ENCODE measurements at places on chromosomes 2 and 18. TPM values are rescaled to one million over a fixed set of nuclear protein-coding genes. Genes with fewer than 3 reads are reported as not detected.

- no peak for DNase-seq
These were observed 11.2 kb downstream of the CWC22 start for GRCh38 chr2:179995741-179996515.

DNA sequence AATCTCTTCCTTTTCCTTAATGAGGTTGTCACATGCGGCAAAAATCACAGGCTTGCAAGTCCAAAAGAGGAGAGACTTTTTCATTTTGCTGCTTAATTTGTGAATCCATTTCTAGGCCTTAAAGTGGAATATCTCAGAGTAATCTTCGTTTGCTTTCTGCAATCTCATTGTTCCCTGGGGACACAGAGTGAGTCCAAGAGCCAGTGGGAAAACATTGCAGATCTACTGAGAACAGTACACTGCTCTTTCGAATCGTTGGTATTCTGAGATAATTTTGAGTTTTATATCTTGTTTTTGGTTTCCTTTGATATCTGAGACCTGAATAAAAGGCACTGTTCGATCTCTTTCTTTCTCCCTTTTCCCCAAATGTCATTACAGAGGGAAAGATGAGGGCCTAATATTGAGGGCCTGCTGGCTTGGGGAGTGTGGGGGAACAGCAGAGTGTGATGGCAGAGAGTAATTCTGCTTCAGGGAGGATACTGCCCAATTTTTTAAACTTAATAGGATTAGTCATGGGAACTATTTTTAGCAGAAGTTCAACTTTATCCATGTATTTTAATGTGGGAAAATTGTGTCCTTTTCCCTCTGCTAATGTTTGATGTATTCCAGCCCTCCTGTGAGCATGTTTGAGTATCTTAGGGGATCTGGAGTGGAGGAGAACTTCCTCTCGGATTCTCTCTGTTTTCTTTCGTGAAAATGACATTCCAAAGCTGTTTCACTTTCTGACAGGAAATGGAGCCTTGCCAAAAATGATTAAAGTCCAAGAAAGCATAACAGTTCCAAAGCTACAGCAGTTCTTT, 418.2 kb upstream of the ZEB2 start:
- DNase-seq = peak; percentile 80

DNA sequence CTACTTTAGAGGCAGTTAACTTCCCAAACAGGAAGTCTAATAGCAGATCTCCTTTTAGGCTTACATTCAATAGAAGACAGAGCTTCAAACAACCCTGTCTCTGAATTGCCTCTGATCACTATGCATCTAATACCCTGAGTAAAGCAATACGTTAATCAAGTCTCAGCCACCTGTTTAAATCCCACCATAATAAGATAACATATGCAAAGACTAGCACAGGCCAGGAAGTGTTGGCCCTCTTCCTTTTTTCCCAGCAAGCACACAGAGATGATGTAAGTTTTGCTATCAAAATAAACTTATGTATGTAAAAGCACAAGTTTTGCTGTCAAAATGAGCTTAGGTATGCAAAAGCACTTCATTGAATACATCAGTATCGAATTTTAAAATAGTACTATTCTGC, 385.5 kb downstream of the RND3 start:
- no peak for DNase-seq

Gene MC5R
- 3.6 TPM for polyA plus RNA-seq

Gene ASAP2
- polyA plus RNA-seq = 19.3 TPM

GRCh38 chr2:100192825-100193224, 50.4 kb upstream of the AFF3 start:
- DNase-seq = no peak

Gene TUBB8B
- polyA plus RNA-seq = not detected

DNA sequence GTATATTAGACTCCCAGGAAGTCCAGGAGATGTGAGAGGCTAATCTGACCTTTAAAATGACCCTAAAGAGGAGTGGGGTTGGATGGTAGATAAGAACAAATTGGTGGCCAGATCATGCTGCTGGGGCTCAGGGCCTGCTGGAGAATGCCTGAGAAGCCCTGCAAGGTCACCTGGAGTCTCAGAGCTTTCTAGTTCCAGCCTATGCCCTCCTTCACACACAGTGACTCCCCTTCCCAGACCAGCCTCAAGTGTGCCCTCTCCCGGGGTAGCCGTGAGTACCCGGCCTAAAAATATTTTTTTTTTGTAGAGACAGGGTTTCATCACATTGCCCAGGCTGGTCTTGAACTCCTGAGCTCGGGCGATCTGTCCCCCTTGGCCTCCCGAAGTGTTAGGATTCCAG, 44.2 kb upstream of the FZD5 start:
- no peak for DNase-seq

DNA sequence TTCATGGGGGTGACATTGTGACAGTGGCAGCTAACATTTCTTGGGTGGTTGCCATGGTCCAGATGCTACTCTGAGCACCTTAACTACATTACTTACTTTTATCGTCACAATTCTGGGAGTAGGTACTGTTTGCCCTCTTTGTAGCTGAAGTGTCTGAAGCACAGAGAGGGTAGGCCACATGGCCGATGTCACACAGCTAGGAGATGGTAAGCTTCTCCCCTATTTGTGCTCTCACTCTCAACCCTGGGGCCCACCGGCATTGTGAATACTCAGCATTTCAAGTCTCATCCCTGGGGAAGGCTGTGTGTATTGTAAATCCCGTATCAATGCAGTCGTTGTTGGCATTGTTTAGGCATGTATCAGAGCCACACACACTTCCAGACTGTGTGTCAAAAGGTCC, 136.6 kb downstream of the ACOXL start:
- DNase-seq = no peak

DNA sequence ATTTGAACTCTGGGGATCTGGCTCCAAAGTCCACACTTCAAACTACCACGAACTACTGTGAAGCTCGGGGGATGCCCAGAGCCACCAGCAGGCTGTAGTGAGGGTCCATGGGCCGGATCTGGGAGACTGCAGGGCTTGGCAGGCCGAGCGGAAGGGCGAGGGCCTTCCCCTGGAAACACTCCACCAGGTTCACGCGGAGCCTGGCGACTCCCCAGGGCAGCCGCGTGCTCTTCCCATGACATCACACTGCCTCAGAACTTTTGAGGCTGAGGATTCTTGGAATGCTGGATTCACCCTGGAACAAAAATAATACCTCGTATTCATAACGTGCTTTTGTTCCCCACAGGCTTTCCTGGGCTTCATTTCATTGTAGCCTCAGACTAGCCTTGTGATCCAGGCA, 201.0 kb downstream of the SMAD7 start:
- peak; percentile 77 for DNase-seq

Gene ASB18
- 12.7 TPM for polyA plus RNA-seq

Gene LIMS4
- 6.1 TPM for polyA plus RNA-seq

- no peak for DNase-seq
These were observed 249.2 kb downstream of the NAPG start for GRCh38 chr18:10775026-10775425.

GRCh38 chr2:189673661-189674373, 653 bp upstream of the ANKAR start:
- DNase-seq = no peak

Gene EFEMP1
- polyA plus RNA-seq = 19.1 TPM

DNA sequence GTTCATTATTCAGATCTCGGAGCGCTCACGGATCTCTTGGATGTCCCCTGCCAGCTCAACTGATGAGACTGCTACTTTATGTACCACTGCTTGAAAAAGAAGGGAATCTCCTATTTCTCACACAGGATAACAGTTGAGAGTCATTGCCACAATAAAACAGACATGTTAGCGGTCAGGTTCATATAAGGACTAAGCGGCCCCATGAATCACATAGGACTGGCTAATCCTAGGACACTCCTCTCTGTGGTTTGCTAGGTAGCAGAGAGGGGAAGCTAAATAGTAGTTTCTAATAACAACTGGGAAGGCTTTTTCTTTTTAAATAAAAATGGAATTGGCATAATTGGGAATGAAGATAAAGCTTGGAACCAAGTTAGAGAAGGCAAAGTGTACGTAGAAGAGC, 15.9 kb upstream of the TGFA start:
- DNase-seq = no peak

DNA sequence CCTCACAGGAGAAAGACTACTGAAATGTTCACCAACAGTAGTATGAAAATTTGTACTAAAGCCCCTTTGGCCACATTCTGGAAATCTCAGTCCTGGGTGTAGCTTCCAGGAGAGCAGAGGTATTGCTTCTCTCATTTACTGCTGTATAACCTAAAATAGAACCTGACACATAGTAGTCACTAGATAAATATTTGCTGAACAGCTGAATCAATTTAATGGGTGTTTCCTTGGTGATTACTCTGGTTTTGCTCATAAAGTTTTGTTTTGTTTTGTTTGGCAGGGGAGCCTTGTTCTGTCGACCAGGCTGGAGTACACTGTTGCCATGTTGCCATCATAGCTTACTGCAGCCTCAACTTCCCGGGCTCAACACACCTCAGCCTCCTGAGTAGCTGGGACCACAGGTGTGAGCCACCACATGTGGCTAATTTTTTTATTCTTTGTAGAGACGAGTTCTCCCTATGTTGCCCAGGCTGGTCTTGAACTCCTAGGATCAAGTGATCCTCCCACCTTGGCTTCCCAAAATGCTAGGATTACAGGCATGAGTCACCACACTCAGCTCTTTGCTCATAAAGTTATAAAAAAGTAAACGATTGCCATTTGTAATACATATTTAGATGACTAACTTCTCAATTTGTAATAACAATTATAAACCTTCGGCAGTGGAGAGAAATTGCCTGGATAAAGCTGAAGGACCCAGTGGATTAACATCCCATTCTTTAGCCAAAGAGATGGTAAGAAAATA, 11.5 kb upstream of the PARD3B start:
- DNase-seq = no peak

DNA sequence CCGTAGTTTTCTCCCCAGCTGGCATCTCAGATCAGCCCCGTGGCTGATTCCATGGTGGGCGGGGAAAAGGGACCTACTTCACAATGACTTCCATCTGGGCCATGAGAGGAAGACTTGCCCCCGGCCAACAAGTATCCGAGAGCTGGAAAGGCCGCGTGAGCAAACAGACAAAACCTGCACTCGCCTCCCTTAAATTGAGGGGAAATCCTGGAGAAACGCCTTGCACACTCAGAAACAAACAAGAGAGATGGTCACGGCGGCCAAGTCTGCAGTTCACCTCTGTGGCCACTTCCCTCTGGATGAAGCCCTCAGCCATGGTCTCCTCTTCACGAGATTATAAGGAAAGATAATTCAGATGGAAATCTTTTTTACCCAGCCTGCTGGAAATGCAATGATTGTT, 39.4 kb upstream of the TPO start:
- DNase-seq = no peak

DNA sequence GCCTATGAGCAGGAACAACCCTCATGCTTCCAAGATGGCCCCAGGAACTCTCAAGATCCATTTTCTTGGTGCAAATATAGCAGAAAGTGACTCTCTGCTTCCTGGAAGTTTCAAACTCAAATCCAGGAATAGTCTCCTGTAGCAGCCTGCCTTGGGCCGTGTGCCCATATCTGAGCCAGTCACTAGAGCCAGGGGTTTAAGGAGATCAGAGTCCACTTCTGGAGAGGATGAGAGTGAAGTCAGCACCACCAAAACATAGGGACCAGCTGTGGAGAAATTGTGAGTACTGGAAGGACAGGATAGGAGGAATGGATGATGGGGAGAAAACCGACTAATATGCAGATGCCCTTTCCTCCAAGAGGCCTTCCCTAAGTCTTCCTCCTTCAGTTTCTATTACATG, 33.2 kb downstream of the PSD4 start:
- no peak for DNase-seq

DNA sequence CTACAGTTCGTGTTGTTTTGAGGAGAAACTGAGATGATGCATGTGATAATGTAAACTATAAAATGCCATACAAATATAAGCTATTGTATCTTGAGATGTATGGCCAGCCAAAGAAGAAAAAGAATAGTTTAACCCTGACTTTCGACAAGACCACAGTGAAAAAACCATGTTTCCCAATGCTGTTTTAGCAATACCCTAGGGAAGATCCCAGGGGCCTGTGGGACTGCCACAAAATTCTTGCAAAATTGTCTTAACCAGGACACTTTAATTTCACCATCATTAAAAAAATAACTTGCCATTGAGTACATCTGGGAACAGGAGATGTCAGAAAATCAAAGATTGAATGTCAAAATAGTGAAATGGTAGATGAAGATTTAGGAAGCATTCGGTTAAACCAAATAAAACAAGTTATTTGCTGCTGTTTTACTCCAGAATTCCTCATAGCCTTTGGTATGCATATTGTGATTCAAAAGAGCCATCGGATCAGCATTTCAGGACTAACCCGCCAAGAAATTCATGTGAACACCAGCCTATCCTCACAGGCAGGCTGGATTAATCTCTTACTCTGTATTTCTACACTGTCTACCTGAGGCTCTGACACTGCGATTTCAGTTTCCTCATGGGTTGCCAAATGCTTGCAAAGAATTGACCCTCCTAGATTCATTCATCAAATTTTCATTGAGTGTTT, 49.0 kb upstream of the SP3 start:
- DNase-seq = no peak

Gene EPB41L3
- polyA plus RNA-seq = 102 TPM

DNA sequence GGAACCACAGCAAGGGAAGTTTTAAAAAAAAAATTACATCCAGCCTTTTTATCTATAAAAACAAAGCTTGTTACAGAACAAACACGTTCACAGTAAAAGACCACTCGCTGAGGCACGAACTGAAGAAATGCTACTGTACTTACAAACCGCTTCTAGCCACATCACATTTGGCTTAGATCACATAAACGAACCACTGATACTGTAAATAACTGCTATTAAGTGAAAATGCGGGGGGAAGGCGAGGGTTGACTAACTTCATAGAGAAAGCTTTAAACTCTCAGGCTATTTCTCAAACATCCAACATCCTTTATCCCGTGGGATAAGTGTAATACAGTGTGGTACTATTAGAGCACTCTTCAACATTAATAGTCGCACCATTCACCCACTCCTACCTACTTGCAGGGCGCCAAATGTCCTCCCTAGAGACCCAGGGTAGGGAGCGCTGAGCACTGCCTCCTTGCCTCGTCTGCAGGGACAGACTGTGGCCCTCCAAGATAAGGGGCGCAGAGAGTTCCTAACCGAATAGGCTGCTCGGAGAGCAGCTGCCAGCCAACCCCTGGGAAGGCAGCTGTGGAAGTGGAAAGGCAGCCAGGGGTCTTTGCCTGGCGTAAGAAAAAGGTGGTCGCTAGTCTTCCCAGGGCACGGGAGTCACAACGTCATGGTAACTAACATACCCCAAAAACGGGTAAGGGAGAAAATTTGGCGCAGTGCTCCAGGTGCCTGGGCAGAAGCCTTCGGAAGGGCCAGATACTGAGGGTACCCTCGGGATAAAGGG, 854 bp downstream of the GPR155 start:
- peak; percentile 35 for DNase-seq

DNA sequence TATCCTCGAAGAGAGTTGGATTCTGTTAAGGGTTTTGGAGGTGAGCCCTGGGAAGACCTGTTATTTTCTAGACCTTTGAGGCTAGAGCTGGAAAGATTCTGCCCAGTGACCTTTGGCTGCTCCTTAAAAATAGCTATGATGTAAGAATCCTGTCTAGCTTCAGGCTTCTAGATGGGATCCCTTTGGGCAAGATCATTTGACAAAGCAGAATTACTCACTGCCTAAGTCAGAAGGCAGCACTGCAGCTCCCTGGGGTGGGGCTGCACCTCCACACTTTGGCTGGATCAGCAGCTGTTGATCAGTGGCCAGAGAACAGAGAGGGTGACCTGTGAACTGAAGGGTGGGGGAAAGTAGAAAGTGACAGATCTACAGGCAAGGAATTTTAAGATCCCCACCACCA, 103.8 kb downstream of the ASAP2 start:
- DNase-seq = peak; percentile 80

Gene IL1RL2
- 0.80 TPM for polyA plus RNA-seq

- DNase-seq = no peak
These were observed 64.5 kb downstream of the ZNF532 start for GRCh38 chr18:58929206-58929605.

Gene CPS1
- polyA plus RNA-seq = 36.1 TPM

GRCh38 chr18:61554117-61554776, 221.0 kb downstream of the CDH20 start:
- no peak for DNase-seq

Measured in muscle of arm (tissue), 14 donors.